GM12892 (cell line): ENCODE measurements at places on chromosomes 16 and 17.
A peak's percentile ranks its signal among the peaks of the same experiment; 100 is the strongest.

DNA sequence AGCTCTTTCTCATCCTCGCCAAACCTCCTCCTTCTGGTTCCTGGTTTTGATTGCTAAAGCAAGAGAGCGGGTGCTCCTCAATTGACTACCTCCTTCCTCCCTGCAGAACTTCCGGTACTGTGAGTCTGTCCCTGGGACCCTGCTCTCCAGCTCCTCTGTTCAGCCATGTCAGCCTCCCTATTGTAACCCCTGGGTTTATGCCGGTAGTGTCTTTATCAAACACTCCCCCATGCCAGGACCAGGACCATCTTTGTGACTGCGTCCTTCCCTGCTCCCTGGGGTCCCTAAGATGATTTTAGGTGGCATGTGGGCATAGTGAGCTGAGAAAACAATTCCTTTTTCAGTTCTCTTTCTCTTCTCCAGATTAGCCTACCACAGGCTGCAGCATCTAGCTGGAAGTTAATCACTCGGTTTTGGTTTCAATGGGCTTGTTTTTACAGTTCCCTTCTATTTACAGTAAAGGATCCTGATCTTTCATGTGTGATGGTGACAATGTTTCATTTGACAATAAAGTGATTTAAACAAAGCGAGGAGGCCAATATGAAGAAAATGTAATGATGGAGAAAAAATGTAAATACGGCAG is 27.7 kb upstream of the IL21R start:
- no peak for DNase-seq

DNA sequence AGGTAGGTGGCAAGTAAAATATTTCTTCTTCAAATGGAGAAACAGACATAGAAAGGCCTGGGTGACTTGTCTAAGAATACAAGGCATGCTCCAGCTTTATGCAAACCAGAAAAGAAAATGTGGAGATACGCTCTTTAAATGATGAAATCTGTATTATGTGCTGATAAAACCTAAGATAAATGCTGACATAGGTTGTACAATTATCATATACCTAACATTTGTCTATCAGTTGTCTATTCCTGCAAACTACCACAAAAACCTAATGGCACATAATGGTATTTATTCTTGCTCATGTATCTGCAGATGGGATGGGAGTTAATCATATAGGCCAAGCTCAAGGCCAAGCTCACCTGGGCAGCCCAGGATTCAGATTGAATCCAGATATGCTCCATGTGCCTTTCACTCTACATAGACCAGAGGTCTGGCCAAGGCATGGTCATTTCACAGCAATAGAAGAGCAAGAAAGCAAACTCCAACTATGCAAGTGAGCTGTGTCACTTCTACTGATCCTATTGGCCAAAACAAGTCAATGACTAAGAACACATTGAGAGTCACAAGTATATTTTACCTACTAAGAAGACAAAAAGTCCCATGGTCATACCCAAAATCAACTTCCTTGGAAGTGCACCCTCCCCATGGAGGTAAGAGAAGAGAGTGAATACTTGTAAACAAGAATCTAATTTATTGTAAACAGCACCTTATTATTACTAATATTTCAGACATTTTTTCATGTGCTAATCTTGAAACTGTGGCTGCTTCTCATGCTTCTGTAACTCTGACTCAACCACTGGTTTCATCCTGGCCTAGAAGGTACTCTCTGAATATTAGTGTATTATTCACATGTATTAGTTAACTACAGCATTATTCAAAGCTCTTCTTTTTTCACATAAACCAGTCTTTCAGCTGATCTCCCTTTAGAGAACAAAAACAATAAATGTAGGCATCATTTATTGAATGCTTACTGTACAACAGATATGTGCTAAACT is 270.7 kb upstream of the SOX9 start:
- no peak for DNase-seq

GRCh38 chr16:88639231-88640038 is 1.1 kb downstream of the IL17C start:
- no peak for DNase-seq

DNA sequence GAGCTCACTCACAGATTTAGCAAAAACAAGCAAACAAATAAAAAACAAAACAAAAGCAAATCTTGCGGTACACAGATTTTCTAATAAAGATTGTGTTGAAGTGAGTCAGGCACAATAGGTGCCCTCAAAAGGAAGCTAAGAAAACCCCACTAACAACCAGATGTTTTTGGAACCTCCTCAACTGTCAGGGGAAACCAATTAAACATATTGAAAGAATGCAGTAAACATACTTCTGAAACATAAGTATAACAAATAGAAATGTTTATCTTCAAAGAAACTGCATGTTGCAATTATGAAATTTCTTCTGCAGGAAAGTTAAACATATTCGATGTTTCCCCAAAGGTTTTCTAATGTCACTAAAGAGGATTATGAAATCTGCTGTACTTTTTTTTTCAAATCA is 110.5 kb upstream of the CORO6 start:
- no peak for DNase-seq

DNA sequence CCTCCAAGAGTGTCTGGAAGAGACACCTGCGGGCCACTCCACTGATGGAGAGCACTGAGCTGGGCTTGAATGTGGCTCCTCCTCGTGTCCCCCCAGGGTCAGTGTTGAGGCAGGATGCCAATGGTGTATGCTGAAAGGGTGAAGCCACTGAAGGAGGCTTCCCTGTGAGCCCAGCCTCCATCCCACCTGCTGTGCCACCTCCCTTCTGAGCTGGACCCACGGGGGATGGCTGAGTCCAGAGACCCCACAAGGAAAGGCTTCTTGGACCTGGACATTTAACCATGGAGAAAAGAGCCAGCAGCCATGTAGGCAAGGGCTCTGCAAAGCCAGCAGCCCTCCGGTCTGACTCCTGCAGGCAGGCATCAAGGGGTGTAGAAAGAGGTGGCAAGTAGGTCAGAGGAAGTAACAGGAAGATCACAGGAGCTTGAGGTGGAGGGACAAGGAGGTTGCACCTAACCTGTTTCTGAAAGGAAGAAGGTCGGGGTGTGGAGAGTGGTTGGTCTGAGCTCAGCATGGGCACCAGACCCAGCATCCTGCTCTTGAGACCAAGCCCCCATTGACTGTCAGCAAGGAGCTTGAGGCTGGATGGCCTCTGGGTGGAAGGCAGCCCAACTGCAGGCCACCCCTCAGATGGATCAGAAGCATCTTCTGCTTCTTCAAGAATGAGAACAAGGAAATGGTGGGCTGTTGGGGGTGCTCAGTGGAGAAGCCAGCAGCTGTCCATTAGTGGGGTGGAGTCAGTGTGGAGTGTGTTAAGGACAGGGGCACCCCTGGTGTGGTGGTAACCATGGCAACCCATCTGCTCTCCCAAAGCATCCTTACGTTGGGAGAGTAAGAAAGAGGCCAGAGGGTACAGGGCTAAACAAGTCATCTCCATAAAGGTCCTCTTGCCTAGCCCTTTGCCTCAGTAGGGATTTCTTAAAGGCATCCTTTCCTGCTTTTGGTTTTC is 80.7 kb downstream of the PLD6 start:
- no peak for DNase-seq

GRCh38 chr17:67575325-67575724 is 142.4 kb upstream of the NOL11 start:
- no peak for DNase-seq

DNA sequence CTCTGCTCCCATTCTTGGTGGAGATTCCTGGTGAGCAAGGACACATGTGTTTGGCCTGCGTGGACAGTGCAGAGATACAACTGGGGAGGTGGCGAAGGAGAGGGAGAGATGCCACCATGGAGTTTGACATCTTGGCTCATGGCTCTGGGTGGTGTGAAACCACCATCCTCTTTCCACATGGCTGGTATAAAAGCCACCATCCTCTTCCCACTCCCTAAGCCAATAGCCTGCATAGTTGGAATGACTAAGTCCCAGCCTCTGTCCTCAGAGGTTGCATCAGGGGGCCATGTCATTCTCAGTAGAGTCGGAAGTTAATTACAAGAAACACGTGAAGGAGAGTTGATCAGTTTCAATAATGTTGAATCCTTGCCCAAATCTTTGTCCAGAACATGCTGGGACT is 10.0 kb downstream of the RBFOX1 start:
- DNase-seq: no peak

DNA sequence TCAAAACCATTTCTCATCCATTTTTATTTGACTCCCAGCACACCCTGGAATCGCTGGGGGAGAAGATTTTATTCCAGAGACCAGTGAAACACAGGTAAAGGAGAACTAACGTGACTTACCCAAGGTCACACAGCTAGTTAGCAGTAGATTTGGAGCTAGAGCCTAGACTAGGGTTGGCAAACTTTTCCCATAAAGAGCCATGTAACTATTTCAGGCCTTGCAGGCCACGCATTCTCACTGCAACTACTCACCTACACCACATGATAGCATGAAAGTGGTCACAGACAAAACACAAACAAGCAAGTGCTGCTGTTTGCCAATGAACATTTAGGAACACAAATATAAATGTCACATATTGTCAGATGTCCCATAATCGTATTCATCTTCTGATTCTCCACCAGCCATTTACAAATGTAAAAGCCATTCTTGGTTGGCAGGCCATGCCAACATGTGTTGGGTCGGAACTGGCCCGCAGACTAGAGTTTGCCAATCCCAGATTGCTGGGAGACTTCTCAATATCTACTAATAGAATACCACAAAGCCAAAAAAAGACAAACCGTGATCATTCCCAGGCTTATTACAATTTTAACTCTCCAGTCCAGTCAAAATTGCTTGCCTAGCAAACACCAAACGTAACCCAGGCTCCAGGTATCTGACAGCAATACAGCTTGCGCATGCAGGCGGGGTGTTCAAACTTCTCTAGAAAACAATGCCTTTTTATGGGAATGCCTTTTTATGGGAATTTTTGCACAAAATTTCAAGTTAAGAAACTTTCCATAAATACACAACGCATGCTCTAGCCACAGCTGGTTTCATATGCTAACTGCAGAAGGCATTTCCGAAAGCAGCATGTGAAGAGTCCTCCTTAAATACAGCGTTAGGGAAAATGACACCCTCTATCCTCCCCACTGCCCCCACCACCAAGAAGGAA is 20.9 kb downstream of the ZFHX3 start:
- DNase-seq: no peak

DNA sequence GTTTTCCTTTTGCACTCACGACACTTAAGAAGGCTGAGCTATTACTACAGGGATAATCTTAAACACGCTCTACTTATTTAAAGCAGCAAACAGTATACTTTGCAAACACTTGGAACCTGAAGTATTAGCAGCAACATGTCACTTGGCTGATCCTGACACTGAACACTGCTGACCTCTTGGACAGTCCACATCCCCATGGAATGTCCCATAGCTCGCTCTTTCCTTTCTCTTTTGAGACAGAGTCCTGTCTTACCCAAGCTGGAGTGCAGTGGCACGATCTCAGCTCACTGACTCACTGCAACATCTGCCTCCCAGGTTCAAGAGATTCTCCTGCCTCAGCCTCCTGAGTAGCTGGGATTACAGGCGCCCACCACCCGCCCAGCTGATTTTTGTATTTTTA is 26.4 kb downstream of the SMYD4 start:
- DNase-seq: no peak

GRCh38 chr17:40937384-40937819 is at the start of gene KRT23:
Gene KRT23, minus strand, starts transcription at chr17:40937646. Its CDS starts 1,043 bp downstream, at chr17:40936603.
- DNase-seq: no peak

- DNase-seq: no peak
These were observed 137.9 kb upstream of the GSE1 start for GRCh38 chr16:85475233-85475632.

- DNase-seq: no peak
These were observed 9.8 kb downstream of the TRPV2 start for GRCh38 chr17:16425202-16425601.

GRCh38 chr17:50805486-50805885 is 29.9 kb upstream of the WFIKKN2 start:
- no peak for DNase-seq

DNA sequence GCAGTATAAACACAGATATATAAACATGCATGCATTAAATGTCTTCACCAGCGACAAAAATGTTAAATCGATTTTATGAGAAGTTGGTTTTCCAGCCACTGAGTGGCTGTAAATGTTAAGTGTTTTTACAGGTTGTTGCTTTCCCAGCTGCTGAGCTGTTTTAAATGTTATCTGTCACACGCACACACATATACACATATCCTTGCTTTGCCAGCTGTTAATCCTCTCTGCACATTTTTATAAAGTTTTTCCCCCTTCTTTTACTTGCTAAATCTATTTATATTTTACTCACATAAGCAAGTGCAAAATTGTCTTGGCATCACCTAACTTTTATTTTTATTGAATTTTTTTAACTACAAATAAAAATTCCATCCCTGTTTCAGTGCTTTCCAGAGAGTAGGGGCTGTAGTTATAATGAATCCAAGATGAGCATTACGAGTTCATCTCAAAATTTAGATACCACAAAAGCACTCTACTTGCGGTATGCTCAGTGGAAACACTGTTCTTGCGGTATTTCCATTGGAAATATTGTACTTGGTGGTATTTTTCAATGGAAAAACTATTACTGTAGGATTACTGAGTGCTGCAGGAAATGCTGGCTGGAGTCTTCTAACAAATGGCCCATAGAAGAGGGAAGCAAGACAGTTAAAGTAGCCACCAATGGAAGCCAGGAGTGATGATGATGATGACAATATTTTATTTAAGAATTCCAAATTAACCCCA is 124.9 kb upstream of the KCNJ16 start:
- no peak for DNase-seq

GRCh38 chr16:1790261-1790610 is 3.3 kb downstream of the IGFALS start:
- DNase-seq: peak; percentile 13

DNA sequence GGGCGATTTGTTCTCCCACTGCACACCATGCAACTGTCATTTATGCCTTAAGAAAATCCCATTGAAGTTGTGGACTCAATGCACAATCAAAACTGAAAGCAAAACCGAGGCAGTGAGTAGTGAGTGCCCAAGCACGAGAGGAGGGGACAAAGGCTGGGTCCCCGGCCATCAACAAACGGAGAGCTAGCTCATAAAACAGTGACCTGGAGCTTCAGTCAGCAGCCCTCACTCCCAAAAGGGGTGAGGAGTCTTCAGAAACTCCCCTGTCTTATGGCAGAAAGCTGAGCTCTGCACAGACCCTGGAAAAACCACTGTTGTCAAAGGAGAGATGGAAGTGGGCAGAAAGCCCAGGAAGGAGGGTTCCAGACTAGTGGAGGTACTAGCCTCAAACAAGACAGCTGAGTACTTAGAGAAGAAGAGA is 96.9 kb downstream of the ADCY9 start:
- no peak for DNase-seq
